Activated CD4-positive, alpha-beta T cell treated with anti-CD3 and anti-CD28 coated beads, Interleukin-2, amount 50 U/mL, for 4 hours (primary cell): ENCODE measurements at places on chromosomes 6 and 20.

GRCh38 chr6:11983306-11983705 is 28.8 kb upstream of the HIVEP1 start:
- DNase-seq = no peak

- no peak for DNase-seq
These were observed 34.6 kb downstream of the RNF146 start for GRCh38 chr6:127301199-127301700.

DNA sequence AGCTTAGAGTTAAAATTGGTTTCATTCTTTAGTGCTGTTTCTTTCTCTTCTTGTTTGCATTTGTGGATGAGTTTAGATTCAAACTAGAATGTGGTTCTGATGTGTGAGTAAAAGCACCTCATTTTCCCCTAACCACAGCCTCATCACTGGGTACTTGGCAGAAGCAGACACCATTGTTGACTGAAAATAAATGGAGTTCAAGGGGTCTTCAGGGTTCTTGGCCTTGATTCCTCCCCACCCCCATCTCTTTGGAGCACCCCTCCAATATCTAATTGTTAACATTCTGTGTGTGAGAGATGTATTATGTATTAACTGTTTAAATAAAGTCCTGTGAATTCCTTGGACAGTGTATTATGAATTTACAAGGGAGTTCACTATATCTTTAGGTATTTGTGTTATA is 59.6 kb downstream of the JARID2 start:
- no peak for DNase-seq

DNA sequence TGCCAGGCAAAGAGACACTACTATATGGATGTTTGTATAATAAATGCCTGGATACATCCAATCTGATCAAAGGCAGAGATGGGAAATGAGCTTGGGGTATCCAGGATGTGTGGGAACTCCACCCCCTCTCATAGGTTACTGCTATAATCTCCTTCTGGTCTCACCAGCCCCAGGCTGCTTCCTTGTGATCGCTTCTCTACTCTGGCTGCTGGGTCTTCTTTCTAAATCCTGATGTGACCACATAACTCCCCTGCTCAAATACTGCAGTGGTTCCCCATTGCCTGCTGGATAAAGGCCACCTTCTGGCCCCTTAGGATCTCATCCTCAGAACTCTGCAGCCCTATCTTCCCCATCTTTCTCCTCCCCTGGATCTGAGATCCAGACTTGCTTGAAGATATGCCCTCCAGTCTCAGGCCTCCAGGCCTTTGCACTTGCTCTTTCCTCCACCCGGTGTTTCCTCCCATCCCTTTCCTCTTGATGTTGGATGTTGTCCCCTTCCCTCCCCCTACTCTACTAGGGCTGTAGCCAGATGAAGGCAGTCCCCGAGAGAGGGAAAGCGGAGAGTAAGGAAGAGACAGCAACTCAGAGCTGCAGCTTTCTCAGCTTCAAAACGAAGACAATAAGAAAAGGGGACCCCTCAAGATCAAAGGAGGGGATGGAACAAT is 828 bp upstream of the XKR7 start:
- DNase-seq = no peak

GRCh38 chr6:148273962-148274752 is 68.5 kb upstream of the SASH1 start:
- DNase-seq = no peak

- DNase-seq = no peak
These were observed 1.0 kb downstream of the SLC32A1 start for GRCh38 chr20:38725148-38725901.

- peak; percentile 64 for DNase-seq
These were observed 49.4 kb downstream of the TMEM242 start for GRCh38 chr6:157273756-157274470.

GRCh38 chr6:55474382-55474781 is 104.6 kb downstream of the HMGCLL1 start:
- no peak for DNase-seq

DNA sequence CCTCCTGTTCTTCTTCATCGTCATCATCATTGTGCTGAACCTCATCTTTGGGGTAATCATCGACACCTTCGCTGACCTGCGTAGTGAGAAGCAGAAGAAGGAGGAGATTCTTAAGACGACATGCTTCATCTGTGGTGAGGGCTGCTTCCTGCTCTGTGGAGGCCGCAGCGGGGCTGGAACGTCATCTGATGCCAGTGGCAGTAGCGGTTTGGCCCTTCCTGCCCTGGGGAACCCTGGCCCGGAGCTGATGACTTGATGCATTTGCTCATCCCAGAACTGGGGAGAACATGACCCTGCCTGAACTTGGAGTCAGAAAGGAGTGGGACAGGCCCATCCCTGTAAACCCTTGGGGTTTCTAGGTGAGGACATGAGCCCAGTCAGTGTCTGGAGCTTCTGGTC is 18.7 kb downstream of the UQCC2 start:
- DNase-seq = peak; percentile 27

DNA sequence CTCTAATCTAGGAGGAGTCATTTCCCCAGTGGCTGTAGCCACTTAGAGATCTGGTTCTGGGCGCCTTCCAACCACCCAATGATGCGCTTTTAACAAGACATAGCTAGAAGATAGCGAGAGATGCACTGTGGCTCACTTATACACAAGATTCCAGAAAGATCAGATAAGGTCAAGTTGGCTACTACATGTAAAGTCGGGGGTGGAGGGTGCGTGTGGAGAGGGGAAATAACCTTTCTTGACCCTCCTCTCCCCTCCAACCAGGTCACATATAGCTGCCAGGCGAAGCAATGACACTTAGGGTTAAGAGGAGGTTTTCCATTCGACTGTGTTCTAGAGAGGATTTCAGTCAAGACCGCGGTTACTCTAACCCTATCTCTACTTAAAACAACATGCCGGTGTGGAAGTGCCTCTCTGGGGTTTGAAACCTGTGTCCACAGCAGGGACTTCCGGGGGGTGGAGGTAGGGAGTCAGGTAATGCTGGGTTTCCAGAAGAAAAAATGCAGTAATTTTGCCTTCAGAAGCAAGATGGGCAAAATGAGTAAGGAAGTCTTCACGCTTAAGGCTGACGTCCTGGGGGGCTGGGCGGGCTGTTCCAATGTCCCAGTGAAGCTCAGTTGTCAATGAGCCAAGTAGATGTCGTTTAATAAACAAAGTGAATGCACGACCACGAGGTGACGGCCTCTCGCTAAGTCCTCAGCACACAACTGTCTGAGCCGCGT is 1.8 kb upstream of the SIM1 start:
- DNase-seq = no peak

DNA sequence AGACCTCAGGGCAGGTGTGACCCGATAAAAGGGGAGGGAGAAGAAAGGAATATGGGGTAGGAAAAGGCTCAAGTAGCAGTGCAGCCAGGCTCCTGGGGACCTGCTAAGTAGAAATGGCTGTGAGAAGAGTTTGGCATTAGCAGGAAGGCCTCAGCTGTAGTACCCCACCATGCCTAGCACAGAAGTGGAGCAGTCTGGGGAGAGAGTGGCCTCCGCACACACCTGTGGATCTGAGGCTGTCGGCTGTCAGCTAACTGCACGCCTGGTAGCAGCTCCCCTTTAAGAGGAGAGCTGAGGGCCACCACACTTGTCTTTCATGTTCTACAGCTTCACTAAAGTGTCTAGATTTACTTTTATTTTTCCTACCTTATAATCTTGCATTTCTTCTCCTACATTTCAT is 24.6 kb downstream of the PDE7B start:
- no peak for DNase-seq

DNA sequence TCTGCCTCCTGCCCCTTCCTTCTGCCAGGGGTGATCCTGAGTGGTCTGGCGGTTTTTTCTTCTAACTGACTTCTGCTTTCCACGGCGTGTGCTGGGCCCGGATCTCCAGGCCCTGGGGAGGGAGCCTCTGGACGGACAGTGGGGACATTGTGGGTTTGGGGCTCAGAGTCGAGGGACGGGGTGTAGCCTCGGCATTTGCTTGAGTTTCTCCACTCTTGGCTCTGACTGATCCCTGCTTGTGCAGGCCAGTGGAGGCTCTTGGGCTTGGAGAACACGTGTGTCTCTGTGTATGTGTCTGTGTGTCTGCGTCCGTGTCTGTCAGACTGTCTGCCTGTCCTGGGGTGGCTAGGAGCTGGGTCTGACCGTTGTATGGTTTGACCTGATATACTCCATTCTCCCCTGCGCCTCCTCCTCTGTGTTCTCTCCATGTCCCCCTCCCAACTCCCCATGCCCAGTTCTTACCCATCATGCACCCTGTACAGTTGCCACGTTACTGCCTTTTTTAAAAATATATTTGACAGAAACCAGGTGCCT is 10.2 kb downstream of the SLC29A1 start:
- no peak for DNase-seq

DNA sequence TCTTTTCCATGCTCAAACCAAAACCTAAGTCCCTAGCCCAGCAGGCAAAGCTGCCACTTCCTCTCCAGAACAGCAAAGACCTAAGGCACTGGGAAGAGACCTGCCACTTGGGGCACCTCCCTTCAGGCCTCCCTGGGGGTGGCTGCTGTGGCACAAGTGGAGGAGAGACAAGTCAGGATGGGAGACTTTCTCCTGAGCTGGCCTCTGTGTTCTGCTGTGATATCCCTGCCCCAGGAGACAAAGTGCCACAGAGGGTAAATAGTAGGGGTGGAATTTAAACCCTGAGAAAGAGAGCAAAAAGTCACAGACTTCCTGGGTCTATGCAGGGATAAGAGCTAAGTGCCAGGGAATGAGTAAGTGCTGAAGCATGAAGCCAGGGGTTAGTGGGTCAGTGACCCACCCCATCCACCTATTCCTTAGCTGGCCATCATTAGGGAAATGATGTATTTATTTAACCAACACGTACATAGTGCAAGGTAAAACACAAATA is 84.2 kb downstream of the MRPL14 start:
- no peak for DNase-seq

GRCh38 chr6:137219664-137220252 is 573 bp upstream of the IFNGR1 start:
- DNase-seq = no peak

GRCh38 chr20:49435639-49436038 is 46.8 kb downstream of the KCNB1 start:
- DNase-seq = no peak

DNA sequence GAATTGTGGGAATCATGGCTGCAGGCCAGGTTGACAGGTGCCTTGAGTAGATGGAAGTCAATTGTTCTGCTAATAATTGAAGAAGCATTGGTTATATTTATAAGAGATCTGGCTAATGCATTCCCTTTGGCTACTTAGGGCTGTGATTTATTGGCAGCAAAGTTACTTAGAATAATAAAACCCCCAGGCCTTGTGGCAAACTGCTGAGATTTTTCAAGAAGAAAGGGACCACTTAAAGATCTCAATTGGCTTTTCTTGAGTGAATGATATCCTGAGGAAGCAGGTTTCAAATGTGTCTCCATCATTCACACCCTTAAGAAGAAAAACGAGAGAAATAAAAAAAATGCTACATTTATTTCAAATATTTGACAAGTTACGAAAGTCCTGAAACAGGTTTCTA is 27.4 kb downstream of the DDO start:
- no peak for DNase-seq

- DNase-seq = no peak
These were observed 171.6 kb downstream of the TMEM200A start for GRCh38 chr6:130537447-130537846.

DNA sequence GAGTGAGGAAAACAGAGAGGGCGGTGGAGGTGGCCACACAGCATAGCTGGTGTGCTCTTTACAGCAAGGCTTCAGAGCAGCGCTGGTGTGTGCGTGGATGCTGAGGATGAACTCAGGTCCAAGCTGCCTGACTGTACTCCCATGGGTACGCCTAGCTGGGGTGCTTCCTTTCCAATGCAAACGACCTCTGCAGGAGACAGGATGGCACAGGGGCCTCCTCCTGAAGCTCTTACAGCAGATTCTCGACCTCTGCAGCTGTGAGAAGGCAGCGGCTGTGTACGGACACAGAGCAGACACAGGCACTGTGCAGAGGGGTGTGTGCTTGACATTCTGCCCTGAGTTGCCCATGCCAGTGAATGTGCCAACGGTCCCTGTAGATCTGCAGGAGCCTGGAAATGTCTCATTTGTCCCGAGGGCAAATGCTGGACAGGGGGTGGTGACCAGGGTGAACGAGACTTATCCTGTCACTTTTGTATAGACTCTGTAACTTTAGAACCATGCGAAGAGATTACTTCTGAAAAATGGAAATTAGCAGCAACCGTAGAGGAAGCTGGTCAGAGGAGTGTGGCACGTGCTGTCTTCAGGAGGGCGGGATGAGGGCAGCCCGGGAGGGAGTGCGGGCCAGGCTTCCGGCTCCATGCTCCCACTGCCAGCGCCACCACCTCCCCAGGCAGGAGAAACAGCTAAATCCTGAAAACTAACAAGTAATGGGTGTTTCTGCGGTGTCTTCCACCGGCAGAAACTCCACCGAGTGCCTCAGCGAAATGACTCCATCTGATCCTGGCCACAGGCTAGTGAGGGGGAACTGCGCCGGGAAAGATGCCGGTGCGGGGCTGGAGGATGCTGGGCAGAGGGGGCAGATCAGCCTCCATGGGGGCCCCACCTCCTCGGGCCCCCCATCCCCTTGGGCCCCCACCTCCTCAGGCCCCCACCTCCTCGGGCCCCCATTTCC is 120.9 kb upstream of the RPS6KA2 start:
- DNase-seq = no peak

- DNase-seq = no peak
These were observed 38.0 kb downstream of the FOXA2 start for GRCh38 chr20:22546344-22546743.

- DNase-seq = no peak
These were observed 21.5 kb downstream of the GGTLC1 start for GRCh38 chr20:23966927-23967615.

DNA sequence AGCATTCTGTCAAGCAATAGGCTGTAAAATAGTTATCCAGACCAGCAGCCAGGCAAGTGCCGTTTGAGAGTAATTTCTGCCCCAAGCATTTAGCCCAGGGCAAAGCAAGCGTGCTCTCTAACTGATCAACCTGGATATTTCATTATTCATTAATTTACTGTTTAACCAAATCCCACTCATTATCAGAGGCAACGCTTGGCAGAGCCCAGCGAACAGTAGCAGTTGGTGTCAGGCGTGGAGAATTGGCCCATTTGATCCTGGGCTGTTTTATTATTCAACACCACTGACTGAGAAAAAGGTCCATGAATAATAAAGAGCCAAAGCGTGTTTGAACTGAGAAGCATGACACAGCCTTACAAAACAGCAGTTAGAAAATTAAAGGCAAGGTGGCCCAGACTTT is 35.3 kb downstream of the TFAP2B start:
- no peak for DNase-seq

DNA sequence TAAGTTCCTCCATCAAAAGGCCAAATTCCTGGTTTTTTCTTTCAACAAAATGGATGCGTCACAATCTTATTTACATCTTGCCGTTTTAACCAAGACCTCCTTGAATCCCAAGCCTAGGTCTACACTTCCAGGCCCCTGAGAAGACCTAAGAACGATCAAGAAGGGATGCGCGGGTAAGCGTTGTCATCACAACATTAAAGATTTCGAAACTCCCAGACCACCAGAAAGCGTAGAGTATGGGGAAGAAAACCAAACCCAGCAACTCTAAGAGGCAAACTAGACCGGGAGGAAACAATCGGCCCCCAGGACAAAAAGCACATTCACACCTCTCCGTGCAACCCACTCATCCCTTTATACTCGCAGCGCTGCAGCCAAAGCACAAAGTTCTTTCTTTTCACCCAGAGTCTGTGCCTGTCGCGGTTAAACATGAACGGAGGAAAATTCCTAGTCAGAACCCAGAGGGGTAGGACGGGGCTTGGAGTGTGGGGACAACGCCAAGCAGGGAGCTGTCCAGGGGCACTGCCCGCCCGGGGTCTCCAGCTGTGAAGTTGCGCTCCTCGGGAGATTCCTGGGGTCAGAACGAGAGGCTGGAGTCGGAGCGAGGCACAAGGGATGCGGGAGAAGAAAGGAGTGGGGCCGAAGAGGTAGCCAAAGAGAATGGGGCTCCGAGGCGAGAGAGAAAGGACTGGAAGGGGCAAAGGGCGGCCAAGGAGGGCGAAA is 725 bp downstream of the OSER1 start:
- DNase-seq = no peak
